HT-29 (cell line): ENCODE measurements at places on chromosomes 12 and 14. TPM values are rescaled to one million over a fixed set of nuclear protein-coding genes. Genes with fewer than 3 reads are reported as not detected.

OVCH1 gene
- not detected in 2 replicates for total RNA-seq

DNA sequence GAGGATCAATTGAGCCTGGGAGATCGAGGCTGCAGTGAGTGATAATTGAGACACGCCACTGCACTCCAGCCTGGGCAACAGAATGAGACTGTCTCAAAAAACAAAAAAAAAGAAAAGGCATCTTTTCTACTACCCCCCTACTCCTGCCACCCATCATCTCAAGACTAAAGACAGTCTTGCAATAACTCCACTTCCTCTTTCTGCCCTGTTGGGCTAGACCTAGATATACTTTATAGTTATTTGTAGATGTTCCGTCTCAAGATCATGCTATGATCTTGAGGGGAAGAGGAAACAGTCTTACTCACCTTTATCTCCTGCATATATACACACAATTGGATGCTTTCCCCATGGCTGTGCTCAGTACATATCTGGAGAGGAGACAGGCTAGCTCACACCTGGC, 12.1 kb upstream of the ESPL1 start:
- DNase-seq, result no peak

KRT78 gene
- not detected in 2 replicates for total RNA-seq

- no peak for DNase-seq
Measured at GRCh38 chr12:6069437-6070093, 54.9 kb downstream of the VWF start.

GLT8D2 gene
- total RNA-seq, result not detected in 2 replicates

POTEM gene
- total RNA-seq, result 0.10 TPM in 1 of 2 replicates, not detected in the other

- DNase-seq, result peak; percentile 80
Measured at GRCh38 chr14:50955373-50956043, 11.2 kb upstream of the PYGL start.

GRCh38 chr14:49642163-49642562, 7.1 kb upstream of the DNAAF2 start:
- DNase-seq, result no peak

KERA gene
- not detected in 2 replicates for total RNA-seq

- peak; percentile 96 for DNase-seq
Measured at GRCh38 chr12:52912711-52913430, 8.0 kb upstream of the KRT8 start.

DNA sequence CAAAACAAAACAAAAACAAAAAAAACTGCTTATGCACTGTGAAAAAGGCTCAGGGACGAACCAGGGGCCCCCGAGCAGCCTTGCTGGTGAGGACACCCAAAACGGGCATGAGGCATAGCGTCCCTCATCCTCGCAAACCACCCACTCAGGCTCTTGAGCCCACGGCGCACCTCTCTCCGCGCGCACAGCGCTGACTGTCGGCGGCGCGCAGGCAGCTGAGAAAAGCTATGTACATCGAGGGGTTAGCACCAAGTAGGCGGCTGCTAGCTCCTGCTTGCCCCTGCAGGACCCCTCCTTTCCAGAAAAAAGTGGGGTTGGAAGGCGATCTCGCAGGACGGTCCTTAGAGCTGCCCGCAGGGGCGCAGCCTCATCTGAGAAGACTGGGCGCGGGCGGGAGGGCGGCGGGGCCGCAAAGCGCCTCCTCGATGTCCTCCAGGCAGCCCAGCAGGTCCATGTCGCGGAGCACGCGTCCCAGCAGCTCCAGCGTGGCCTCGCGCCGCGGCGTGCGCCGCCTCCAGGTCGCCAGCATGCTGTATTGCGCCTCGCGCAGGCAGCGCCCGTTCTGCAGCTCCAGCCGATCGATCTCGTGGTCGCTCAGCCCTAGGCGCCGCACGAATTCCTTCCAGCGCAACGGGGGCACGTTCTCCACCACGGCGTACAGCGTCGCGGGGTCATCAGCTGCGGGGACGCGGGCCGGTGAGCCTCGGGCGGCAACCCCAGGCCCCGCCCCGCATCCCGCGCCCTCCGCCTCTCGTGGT, 12.8 kb downstream of the TNFRSF1A start:
- DNase-seq, result no peak

GRCh38 chr14:51012055-51012454, 67.8 kb upstream of the PYGL start:
- DNase-seq, result no peak

GRCh38 chr14:22792158-22792557, 23.1 kb downstream of the SLC7A7 start:
- no peak for DNase-seq

GRCh38 chr14:81435391-81436295, 35.5 kb upstream of the STON2 start:
- DNase-seq, result peak; percentile 26

- DNase-seq, result no peak
Measured at GRCh38 chr14:96588410-96589257, 86.5 kb downstream of the PAPOLA start.
